ENCODE measurements at places on chromosomes 11 and 22. TPM values are rescaled to one million over a fixed set of nuclear protein-coding genes. Genes with fewer than 3 reads are reported as not detected.

DNA sequence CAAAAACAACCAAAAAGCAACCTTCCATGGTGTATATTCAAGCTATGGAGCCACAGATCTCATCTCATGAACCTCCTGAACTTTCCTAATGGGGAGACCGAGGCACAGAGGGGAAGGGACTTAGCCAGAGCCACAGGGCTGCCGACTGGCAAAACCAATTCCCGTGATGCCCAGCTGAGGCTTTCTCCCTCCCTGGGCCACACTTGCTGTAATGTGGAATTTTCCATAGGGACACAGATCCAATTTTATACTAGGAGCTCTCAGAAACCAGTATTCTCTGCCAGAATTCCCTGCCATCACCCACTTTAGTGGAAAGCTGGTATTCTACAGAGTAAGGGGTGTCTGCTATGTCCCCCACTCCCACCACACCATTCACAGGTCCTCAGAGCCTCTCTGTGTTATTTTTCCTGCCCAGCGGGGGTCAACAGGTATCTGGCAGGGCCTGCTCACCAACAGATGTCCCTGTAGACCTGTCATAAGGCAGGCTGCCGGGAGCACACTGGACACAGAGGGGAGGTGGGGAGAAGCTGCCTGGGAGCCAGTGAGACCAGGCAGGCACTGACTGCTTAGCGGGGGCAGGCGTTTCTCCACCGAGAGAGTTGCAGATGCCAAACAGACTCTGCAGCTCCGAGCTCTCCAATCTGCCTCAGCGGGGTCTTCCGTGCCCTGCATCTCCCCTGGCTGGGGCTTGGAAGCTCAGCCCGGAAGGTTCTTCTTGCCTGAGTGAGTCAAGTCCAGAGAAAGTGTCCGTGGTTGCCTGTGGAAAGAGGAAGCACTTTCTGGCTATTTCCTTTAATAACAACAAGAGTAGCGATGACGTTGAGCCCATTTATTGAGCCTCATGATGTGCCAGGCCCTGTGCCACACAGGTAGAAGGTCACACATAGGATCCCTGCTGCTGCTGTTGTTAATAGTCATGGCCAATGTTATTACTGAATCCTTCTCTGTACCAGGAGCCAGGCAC is 26.3 kb downstream of the RPS6KA4 start:
- DNase-seq = no peak

- no peak for DNase-seq
Measured at GRCh38 chr22:21680830-21681565, 15.2 kb downstream of the PPIL2 start.

- no peak for DNase-seq
Measured at GRCh38 chr11:132084433-132084832, 714.0 kb downstream of the NTM start.

- DNase-seq = no peak
Measured at GRCh38 chr22:23787910-23788309, 1.1 kb downstream of the SMARCB1 start.

GRCh38 chr11:97754976-97755375 is 1265.8 kb upstream of the CNTN5 start:
- no peak for DNase-seq

DNA sequence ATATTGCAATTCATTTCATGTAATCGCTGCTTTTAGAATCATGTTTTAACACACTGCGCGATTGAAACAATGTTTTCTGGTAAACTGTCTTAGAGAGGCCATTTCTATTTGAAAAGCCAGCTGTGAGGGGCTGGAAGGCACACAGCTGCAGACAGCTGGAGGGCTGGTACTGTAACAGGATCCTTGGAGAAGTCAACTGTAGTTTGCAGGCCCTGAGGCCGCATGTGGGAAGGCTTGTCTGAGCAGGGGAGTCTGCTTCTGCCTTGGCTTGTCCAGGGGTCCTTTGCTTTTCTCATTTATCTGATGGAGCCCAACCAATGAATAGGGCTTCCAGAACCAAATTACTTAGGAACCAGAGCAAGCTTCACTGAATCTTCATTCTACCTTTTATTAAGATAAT is 313.5 kb downstream of the BLID start:
- no peak for DNase-seq

DNA sequence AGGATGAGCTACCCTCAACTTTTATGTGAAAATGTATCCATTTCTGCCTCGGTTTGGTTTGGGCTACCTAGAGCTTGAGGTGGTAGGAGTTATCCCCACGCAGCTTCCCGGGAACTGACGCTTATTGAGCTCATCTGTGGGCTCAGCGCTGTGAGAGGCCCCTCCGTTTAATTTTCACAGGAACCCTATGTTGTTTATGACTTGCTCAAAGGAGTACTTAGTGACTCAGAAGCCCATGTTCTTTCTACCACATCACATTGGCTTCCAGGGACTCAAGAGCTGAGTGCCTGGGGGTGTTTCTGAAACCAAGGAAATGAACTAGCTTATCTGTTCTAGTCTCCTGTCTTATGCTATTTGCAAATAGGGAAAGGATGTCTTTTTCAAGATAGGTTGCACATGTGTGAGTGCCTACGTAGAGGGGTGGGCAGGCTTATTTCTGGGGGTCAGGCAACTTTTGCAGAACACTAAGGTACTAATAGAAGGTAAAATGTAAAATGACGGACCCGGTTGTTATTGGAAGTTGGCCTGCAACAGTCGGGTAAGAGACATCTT is 40.5 kb downstream of the MICAL2 start:
- no peak for DNase-seq

DNA sequence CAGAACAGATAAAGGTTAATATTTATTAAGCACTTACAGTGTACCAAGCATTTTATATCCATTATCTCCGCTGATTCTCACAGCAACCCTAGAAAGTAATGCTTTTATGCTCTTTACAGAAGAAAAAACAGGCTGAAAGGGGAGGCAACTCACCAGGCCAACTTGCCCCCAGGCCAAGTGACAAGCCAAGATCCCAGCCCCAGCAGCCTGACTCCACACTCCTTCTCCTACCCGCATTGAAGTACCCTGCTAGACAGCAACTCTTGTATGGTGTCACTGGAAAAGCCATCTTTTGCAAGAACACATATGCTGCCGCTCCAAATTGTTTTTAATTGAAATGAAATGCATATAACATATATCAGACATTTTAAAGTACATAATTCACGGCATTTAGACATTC is 25.6 kb downstream of the SMCO4 start:
- no peak for DNase-seq

DNA sequence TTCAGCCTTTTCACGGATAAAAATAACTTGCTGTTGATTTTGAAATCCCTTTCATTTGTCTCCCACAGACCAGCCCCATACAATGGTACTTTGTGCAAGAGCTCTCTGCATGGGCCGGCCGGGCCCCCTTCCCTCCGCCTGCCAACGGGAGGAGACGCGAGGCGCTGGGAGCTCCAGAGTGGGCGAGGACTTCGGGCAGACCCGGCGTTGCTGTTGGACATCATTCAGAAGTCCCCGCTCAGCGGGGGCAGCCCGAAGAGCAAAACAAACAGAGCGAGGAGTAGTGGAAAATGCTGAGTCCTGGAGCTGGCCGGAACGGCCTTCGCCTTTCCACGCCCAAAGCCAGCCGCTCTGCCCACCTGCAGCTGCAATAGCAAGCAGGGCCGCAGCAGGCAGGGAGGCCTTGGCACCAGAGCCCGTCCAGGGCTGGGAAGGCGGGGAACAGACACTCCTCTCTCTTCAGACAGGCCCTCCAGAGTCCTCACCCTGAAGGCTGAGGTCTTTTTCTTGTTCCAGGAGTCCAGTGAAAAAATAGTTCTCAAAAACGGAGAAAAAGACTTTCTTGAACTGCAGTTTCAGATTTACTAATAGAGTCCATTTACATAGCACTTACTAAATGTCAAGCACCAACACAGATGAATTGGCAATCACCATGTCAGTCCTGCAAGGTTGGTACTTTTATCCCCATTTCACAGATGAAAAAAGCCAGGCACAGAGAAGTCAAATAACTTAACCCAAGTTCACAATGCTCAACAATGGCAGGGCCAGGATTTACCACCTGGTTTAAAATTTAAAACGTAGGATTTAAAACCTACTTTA is 135.5 kb downstream of the ETS1 start:
- no peak for DNase-seq

- no peak for DNase-seq
Measured at GRCh38 chr22:42811459-42811858, 45.6 kb downstream of the ARFGAP3 start.

GRCh38 chr11:116595305-116595880 is 177.4 kb downstream of the BUD13 start:
- no peak for DNase-seq

DNA sequence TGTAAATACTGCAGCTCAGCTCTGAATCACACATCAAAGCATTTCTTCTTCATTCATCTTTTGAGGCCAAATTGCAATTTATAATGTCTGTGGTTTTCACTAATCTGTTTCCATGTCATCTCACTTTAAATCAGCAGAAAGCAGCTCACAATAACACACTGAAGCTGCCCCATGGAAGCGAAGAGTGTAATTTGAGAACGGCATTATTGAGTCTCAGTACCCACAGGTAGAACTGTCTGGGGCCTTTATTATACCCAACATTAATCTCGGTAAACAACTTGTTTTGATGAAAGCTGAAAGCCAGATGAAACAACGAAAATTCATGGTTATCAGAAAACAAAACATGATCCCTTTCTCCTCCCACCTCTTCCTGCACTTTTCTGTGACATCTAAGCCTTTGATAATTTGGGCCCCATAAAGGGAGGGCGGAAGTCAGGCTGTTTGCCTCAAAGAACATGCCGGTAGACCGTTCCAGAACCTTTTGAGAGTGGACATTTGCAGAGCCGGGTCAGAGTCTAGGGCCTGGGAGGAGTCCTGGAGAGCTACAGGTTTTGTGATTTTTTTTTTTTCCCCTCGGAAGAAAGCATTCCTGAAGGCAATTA is 68.2 kb upstream of the SESN3 start:
- DNase-seq = no peak

- no peak for DNase-seq
Measured at GRCh38 chr22:29195964-29196666, 9.6 kb upstream of the EMID1 start.

DNA sequence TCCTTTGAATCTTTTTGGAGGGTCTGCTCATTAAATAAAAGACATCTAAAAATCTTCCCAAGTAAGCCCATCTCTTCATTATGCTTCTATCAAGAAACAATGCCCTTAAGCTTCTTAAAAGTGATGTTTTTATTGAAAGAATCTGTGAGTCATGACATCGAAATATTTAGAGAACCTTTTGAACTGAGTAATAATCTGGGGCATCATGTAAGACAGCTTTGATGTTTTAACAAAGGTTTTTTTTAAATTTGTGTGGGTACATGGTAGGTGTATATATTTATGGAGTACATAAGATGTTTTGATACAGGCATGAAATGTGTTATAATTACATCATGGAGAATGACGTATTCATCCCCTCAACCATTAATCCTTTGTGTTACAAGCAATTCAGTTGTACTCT is 46.8 kb downstream of the PLAAT5 start:
- no peak for DNase-seq

DNA sequence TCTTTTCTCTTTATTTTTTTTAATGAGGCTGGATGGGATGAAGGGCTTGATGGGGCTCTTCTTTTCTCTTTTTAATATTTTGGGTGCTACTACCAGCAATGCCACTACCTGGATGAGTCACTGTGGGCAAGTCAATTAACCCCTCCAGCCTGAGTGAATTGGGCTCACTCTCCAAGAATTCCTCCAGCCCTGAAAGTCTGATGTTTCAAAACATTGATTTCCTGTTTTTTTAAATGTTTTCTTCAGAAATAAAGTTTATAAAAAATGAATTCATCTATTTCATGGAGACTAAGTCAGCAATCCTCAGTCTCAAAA is 812 bp upstream of the OR5A2 start:
- no peak for DNase-seq

DNA sequence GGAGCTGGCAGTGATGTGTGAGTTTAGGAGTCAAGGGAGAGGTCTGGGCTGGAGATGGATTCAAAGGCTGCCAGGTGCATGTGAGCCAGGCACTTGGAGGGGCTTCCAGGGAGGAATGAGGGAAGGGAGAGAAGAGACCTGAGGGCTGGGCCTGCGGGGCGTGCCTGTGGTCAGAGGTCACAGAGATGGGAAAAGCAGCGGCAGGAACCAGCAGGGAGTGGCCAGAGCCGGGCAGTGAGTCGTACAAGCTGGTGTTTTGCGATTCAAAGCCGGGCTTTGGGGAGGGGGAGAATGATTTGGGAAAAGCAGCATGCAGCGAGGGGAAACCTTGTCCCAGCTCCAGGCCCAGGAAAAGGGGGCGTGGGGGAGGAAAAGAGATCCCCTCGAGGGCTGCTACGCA is 96.9 kb upstream of the RTL6 start:
- DNase-seq = no peak

DNA sequence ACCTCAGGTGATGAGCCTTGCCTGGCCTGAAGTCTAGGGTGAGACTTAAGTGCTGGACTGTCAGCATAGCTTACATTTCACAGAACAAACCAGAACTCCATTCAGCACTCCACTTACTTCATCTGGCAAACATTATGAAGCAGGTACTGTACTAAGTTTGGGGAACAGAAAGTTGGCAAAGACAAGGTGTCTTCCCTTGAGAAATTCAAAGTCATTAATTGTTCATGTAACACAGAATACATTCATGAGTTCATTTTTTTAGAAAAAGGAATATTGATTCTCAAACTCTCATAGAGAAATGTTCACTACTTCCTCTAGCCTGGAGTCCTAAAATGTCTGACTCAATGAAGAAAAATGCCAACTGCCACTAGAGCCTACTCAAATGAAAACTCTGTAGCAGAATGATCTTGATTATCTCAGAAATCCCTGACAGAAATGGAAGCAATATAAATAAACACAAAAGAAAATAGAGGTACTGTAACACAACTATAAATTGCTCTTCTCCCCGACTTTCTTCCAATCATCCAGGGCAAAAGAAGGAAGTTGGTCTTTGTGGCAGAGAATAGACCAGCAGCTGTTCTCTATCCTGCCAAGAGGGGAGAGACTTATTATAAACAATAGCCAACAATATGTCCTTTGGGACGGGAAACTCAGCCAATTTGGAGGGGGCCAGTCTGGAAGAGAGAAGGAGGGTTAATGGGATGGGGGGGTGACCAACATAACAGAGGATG is 129.2 kb upstream of the MTMR2 start:
- no peak for DNase-seq

Gene CCDC81
- total RNA-seq = not detected

Gene CDC42EP1
- total RNA-seq = 102 TPM

Gene OR52A5
- total RNA-seq = not detected

Gene NRGN
- total RNA-seq = 5.8 TPM

Gene TRPM5
- not detected for total RNA-seq

Gene TMEM132A
- 287 TPM for total RNA-seq

Gene MUC6
- total RNA-seq = not detected

Gene MISFA
- 0.36 TPM for total RNA-seq

Gene C2CD2L
- 6.1 TPM for total RNA-seq

Gene SMARCB1
- total RNA-seq = 173 TPM
